ENCODE measurements at places on chromosomes 4 and X.

DNA sequence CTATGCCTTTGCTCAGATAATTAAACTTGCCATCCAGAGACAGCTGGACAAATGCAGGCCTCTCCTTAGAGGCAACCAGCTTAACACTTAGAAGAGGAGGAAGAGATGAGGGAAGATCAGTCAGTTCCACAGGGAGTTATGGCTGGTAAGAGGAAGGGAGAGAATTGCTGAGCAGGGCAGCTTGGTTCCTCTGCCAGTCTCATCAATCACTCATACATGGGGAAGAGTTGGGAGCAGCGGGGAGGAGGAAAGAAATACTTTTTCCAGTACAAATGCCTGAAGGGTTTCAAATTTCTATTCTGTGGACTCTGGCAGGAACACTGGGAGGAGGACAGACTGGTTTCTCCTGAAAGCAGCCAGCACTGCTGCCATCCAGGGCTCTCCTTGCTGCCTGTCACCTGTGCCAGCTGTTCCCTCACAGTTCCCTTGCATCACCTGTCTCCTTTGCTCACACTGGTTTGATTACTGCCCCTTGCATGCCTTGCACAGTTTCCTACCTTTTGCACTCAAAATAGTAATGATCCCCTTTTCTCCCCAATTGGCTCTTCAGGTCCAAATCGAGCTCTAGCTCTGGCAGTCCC, 59.5 kb downstream of the PGRMC2 start:
- no peak for DNase-seq

DNA sequence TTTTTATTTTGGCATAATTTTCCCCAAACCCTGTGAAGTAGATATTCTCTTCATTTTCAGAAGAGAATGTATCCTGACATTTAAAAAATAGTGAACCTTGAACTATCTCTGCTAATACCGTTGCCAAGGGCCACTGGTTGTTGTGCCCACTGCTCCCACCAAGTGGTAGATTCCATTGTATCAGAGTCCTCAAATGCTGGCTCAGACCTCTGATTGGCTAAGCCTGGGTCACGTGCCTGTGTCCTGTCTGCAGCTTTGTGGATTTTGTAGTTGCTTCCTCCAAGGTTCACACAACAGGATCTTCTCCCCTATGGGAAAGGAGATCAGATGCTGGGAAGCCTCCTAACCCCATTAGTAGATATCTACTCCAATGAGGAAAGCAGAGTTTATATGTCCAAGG, 104.8 kb upstream of the CASK start:
- no peak for DNase-seq

GRCh38 chr4:82614838-82615449, 53.2 kb upstream of the TMEM150C start:
- no peak for DNase-seq

- DNase-seq: no peak
These were observed 401.9 kb upstream of the FSTL5 start for GRCh38 chr4:162565730-162566129.

DNA sequence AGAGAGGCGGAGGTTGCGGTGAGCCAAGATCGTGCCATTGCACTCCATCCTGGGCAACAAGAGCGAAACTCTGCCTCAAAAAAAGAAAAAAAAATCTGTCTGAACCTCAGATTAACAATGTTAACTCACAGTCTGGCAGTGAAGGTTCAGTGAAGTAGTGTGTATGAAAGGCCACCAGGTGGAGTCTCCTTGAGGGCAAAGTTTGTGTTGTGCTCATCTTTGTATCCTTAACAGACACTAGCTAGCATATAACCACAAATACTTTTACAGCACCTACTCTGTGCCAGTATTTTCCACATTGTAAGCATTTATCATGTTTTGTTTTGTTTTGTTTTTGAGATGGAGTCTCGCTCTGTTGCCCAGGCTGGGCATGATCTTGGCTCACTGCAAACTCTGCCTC, 46.0 kb upstream of the MGST2 start:
- no peak for DNase-seq

- no peak for DNase-seq
These were observed 5.0 kb downstream of the F8A1 start for GRCh38 chrX:154890990-154891639.
